Inflammatory macrophage treated with lipopolysaccharide for 4 hours (primary cell): ENCODE measurements at places on chromosomes 1 and 21.

DNA sequence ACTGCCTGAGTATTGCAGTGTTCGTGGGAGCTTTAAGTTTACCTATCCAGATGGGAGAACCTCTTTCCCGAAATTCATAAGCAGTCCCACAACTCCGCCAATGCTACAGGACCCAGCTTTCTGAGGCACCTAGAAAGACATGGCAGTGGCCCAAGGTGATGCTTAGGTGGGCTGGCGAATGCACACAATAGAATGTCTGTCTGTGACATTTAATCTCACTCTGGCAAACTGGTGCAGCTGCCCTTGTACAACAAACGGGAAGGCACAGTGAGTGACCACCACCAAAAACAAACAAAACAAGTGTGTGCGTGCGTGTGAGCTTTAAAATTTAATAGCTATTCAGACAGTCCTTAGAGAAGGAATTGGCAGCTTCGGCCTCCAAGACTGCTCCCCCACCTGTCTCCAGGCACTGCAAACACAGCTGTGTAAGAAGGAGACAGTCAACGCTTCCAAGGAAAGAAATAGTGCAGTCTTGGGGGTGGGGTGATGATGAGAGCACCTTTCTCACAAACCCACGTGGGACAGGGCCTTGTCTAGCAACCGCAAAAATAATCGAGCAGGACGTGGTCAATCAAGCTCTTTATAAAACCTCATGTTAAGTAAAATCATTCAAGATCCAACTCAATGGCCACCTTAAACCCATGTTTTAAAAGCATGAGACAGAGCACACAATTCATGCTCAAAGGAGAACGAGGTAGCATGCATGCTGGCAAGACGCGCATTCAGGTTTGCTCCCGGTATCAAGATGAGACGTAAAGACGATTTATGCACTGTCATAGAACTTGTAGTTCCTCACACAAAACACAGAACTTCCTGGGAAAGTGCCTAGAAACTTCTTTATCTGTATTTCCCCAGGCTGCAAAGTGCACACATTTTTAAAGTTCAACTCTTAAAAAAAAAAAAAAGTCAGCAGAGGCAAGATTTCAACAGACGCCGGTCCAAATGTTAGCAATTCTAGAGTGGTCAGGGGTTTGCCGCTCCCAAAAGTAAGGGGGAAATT is 84.1 kb downstream of the TM2D1 start:
- DNase-seq = peak; percentile 79

DNA sequence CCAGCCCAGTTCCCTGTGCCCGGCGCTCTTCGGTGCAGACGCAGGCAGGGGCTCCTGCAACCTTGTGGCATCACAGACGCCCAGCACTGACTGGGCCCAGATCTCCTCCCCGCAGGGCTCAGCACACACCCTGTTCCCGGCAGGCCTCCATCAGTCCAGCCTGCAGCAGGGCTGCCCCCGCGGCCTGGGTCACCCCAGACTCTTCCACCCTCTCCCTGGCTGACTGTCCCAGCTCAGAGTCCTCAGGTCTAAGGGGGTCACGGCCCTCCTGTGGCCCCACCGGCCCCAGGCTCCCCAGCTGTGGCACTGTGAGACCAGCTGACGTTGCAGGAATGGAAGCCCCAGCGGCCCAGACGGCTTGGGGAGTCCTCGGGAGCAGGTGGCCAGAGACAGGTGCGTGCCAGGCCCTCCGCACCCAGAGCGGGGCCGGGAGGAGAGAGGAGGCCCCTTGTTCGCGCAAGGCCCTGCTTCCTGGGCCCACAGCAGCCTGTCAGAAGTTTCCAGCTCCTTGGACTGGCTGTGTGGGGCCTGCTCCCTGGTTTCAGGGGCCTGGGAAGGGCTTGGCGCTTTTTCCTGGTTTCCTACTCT is 4.2 kb downstream of the B3GALT6 start:
- no peak for DNase-seq

DNA sequence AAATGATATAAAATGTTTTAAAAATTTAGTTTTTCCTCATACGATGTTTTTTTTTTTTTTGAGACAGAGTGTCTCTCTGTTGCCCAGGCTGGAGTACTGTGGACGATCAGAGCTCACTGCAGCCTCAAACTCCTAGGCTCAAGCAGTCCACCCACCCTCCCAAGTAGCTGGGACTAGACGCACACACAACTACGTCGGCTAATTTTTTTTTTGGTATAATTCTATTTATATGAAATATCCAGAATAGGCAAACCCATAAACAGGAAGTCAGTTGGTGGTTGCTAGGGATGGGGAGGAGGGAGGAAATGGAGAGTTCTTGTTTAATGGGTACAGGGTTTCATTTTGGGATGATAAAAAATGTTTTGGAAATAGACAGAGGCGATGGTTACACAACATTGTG is 56.5 kb downstream of the WARS2 start:
- DNase-seq = no peak

GRCh38 chr1:76302711-76303339 is 228.3 kb downstream of the ST6GALNAC3 start:
- no peak for DNase-seq

GRCh38 chr1:229464672-229465071 is 30.8 kb upstream of the ACTA1 start:
- no peak for DNase-seq

DNA sequence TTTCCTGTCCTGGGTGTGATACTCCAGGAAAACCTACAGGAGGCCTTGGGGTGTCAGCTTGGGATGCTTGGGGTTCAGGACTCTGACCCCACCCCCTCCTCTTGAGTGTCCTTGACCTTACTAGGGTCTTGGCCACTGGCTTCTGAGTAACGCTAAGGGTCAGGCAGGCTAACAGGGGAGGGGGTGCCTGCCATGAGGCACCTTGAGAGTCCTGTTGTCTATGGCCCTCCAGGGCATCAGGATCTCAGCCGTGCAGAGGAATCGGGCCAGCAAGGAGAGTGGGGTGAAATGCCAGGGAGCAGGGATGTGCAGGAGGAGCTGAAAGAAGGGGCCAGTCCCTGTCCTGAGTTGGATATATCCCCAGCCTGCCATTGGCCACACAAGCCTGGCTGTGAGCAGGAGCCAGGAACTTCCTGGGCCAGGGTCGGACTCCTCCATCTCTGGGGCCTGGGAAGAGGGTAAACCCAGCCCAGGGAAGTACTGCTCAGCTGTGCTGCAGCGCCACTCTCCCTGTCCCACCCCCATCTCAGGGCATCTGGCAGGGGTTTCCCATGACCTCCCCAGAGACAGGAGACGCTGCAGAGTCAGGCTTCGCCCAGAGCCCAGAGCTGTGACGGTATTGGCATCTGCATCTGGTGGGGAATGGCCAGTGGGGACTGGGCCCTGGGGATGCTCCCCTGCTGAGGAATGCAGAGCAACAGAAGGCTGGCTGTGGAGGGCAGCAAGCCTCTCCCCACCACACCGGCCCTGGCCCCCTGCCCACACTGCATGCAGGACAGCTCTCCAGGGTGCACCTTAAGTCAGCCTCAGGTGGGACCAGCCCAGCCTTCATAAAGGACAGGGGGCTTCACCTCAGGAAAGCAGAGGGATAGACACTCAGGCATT is 6.3 kb downstream of the KIF21B start:
- DNase-seq = no peak

- DNase-seq = no peak
Measured at GRCh38 chr1:15433471-15433870, 4.8 kb upstream of the CTRC start.

GRCh38 chr1:222844411-222844779 is 29.6 kb downstream of the DISP1 start:
- DNase-seq = no peak

DNA sequence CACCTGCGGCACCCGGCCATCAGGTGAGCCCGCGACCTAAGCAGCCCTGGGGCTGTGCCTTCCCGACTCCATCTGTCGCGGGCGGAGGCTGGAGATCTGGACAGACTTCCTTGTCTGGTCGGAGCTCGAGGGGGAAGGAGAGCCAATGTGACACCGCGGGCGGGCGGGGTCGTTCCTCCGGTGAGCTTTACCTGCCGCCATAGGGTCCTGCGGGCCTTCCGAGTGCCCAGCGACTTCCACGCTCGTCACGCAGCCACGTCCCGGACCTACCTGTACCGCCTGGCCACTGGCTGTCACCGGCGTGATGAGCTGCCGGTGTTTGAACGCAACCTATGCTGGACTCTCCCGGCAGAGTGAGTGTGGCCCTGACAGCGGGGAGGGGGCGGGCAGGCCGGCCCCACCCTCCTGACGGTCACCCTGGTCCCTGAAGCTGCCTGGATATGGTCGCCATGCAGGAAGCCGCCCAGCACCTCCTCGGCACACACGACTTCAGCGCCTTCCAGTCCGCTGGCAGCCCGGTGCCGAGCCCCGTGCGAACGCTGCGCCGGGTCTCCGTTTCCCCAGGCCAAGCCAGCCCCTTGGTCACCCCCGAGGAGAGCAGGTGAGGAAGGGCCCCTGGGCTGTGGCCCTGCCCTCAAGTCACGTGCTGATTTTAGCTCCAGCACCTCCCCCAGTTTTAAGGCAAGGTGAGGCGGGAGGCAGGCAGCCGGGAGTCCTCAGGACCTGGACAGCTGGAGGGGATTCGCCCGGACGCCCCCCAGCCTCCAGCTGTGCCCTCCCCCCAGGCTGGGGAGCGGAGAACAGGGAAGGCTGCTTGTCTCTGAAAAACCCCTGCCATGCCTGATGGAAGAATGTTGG is 1.1 kb downstream of the PUSL1 start:
- DNase-seq = no peak

DNA sequence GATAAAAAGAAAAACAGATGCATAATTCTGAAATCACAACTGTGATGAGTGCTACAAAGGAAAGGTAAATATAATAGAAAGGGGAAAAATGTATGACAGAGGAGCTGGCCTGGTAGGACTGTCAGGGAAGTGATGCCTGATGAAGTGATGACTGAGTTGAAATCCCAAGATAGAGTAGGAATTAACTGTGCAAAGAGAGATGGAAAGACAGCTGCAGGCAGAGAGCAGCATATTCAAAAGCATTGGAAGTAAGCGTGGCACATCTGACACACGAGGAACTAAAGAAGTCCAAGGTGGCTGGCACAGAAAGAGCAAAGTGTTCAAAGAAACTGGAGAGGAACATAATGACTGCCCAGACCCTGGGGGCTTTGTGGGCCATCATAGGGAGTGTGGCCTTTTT is 121.6 kb upstream of the C1orf105 start:
- DNase-seq = no peak

GRCh38 chr1:227945891-227946623 is 1.7 kb downstream of the WNT9A start:
- DNase-seq = no peak

DNA sequence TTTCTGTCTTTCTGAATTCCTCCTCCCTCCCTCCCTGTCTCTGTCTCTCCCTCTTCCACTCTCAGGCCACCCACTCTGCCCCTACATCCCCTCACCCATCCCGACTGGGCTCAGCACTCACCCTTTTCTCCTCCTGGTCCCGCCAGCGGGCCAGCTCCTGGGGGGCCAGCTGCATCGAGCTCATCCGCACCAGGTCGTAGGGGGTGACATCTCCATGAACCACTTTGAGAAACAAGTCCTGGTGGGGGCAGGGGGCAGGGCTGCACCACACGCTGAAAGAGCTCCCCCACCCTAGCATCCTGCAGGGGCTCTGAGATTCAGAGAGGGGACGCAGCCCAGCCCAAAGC is 17.8 kb downstream of the SPOCD1 start:
- DNase-seq = no peak

- DNase-seq = no peak
Measured at GRCh38 chr1:14697353-14697752, 98.9 kb downstream of the KAZN start.

DNA sequence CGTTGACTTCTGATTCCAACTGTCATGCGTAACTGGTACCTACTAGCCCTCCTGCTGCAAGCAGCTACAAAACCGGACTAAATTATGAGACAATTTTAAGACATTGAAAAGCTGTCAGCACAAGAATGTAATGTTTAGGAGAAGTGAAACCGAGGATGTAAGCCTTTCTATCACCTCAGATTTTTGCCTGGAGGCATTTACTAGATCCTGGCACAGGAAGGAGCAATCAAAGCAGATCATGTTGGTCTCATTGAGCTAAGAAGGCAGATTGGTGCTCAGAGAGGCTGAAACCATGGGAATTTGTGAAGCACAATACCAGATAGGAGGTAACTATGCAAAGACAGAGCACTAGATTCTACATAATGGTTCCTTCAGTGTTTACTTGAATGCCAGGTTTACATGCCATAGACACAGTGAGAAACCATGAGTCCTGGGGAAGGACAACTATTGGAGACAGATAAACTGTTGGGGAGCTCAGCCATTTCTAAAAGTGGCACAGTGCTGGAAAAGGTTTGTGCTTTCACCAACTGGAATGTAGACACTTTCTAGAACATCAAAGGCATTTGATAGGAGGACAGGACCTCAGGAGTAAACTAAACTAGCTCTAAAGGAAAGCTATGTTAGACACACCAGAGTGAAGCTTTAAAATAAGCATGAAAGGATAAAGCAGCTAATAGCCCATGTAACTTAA is 179.4 kb downstream of the LYPLAL1 start:
- no peak for DNase-seq
